HepG2 (cell line): ENCODE measurements at places on chromosomes 6 and 20.
A peak's percentile ranks its signal among the peaks of the same experiment; 100 is the strongest.

GRCh38 chr20:54793291-54793992 is 318.0 kb downstream of the DOK5 start:
- no peaks in the 10 kb centered on the region for H3K36me3 ChIP-seq
- H3K4me1 ChIP-seq = no peaks in the 10 kb centered on the region
- no peak overlapping the region for H3K4me3 ChIP-seq
- H3K27ac ChIP-seq = no peak overlapping the region
- no peak for DNase-seq
- H3K27me3 ChIP-seq = no peaks in the 10 kb centered on the region

DNA sequence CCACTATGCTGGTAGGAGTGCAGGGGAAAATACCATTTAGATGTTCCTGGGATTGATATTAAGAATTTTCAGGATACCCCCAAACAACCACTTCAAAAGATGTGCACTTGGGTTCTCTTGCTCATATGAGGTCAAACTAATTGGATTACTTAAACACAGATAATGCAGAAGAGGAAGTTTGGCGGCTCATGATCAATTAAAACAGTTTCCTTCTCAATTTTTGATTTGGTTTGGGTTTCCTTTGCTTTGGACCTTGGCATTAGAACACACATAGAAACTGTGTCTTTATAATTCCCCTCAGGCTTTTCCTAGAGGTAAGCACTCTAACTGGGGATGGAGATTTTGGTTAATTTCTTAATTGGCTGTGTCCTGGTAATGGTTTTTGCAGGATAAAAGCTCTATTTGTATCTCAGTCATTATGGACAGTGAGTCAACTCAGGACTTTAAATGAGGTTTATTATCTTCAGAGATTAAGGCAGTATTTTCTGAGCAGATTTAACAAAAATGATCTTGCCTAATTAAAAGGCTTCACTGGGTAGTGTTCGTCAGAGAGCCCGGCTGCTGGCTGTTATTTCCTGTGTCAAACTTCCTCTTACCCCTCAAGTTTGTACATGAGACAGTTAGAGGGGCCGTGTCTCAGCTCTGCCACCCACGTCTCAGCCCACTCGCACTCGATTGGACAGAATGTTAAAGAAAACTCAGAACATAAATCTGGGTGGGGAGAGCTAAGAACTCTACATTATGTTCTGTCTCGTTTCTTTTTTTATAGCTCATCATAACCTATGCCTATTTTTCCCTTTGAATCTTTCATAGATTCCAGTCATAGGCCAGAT is 50.3 kb upstream of the PREP start:
- no peak for DNase-seq
- no peak overlapping the region for H3K27ac ChIP-seq
- no peaks in the 10 kb centered on the region for H3K4me1 ChIP-seq
- H3K4me3 ChIP-seq = no peak overlapping the region

GRCh38 chr20:59398537-59399205 is 98.3 kb downstream of the EDN3 start:
- H3K4me3 ChIP-seq = no peak overlapping the region
- H3K27ac ChIP-seq = no peak overlapping the region
- no peaks in the 10 kb centered on the region for H3K36me3 ChIP-seq
- no peaks in the 10 kb centered on the region for H3K4me1 ChIP-seq
- no peak for DNase-seq

- no peak overlapping the region for H3K27ac ChIP-seq
- H3K4me1 ChIP-seq = peaks cover 21% of the 10 kb centered on the region
- H3K4me3 ChIP-seq = no peak overlapping the region
- DNase-seq = peak; percentile 52
- H3K27me3 ChIP-seq = peaks cover 21% of the 10 kb centered on the region
Observed at GRCh38 chr20:63172726-63173125, 43.2 kb downstream of the YTHDF1 start.

- H3K27ac ChIP-seq = no peak overlapping the region
- no peaks in the 10 kb centered on the region for H3K4me1 ChIP-seq
- H3K27me3 ChIP-seq = no peaks in the 10 kb centered on the region
- H3K36me3 ChIP-seq = peaks cover 91% of the 10 kb centered on the region
- H3K4me3 ChIP-seq = no peak overlapping the region
Observed at GRCh38 chr6:160030103-160030502, 61.2 kb downstream of the IGF2R start.

- no peak overlapping the region for H3K27ac ChIP-seq
- H3K27me3 ChIP-seq = peaks cover 33% of the 10 kb centered on the region
- no peaks in the 10 kb centered on the region for H3K4me1 ChIP-seq
- no peak overlapping the region for H3K4me3 ChIP-seq
- DNase-seq = no peak
Observed at GRCh38 chr20:44866703-44867335, 18.7 kb upstream of the YWHAB start.

GRCh38 chr20:46979603-46980241 is 85.1 kb downstream of the EYA2 start:
- H3K4me1 ChIP-seq = no peaks in the 10 kb centered on the region
- H3K4me3 ChIP-seq = no peak overlapping the region
- H3K36me3 ChIP-seq = no peaks in the 10 kb centered on the region
- peaks cover 11% of the 10 kb centered on the region for H3K27me3 ChIP-seq

DNA sequence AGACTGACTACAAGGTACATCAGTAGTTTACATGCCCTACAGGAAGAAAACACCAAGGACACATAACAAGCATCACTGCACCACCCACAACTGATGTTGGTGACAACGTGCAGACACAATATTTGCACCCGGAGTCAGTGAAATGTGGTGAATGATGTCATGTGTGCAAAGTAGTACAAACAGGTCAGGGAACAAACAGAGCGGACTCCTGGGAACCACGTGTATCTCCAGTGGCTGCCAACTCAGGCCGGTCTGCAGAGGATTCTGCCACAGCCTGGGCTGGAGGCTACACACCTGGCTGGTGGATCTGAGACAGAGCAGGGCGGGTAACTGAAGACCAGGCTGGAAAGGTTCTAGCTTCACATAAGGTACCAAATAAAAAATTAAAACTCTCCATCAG is 28.2 kb upstream of the RPS6KA2 start:
- peak; percentile 15 for DNase-seq
- no peaks in the 10 kb centered on the region for H3K36me3 ChIP-seq
- H3K27me3 ChIP-seq = peaks cover 12% of the 10 kb centered on the region; the same call in 1 of the 2 replicates
- peaks cover 23% of the 10 kb centered on the region for H3K4me1 ChIP-seq
- H3K4me3 ChIP-seq = no peak overlapping the region
- H3K27ac ChIP-seq = no peak overlapping the region

GRCh38 chr20:5888041-5888440 is 62.3 kb downstream of the TRMT6 start:
- no peak for DNase-seq
- H3K4me1 ChIP-seq = peaks cover 28% of the 10 kb centered on the region
- peaks cover 17% of the 10 kb centered on the region; the same call in 2 of the 3 replicates for H3K27me3 ChIP-seq
- no peaks in the 10 kb centered on the region for H3K36me3 ChIP-seq
- H3K4me3 ChIP-seq = no peak overlapping the region

- DNase-seq = no peak
- H3K4me3 ChIP-seq = no peak overlapping the region
- H3K27me3 ChIP-seq = no peaks in the 10 kb centered on the region
Observed at GRCh38 chr20:24406750-24407149, 62.7 kb upstream of the SYNDIG1 start.

GRCh38 chr6:142699391-142699790 is 245.6 kb downstream of the HIVEP2 start:
- peaks cover 12% of the 10 kb centered on the region for H3K4me1 ChIP-seq
- H3K27ac ChIP-seq = no peak overlapping the region
- no peaks in the 10 kb centered on the region for H3K36me3 ChIP-seq
- H3K4me3 ChIP-seq = no peak overlapping the region

DNA sequence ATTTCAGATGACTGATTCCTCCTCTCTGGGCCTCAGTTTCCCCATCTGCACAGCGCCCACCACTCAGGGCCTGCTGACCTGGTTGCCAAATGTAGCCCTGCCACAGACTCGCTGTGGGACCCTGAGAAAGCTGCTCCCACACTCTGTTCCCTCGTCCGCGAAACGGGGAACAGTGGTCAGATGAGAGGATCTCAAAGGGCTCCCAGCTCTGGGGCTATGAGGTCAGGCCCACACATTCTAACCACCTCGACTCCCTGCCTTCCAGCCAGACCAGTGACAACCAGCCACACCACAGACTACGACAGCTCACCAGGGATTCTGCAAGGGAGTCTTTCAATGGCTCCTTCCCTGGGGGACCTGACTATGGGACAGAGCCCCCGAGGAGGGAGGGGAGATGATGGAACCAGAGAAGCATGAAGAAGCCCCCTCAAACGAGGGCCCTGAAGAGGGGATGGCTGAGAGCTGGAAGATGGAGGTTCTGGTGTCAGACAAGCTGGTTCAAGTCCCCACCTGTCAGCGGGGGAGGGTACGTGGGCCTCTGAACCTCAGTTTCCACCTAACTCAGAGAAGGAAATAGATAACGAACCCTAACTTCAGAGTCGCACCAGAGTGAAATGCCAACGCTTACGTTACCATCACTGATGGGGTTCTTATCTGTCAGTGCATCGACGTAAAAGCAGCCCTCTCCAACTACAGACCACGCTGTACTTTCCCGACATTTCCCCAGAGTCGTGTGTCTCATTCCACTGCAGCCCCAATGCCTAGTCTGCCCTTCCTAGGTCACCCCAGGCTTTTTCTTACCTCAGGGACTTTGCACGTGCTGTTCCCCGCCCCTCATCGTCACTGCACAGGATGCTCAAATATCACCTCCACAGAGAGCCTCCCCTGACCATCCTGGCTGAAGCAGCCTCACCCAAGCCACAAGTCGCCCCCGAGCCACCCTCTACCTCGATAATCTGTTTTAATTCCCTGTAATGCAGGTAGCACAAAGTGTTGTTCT is 60.5 kb downstream of the PREX1 start:
- H3K27me3 ChIP-seq = peaks cover 7% of the 10 kb centered on the region; the same call in 1 of the 2 replicates
- no peaks in the 10 kb centered on the region for H3K36me3 ChIP-seq
- no peak for DNase-seq
- H3K27ac ChIP-seq = no peak overlapping the region
- no peaks in the 10 kb centered on the region for H3K4me1 ChIP-seq

DNA sequence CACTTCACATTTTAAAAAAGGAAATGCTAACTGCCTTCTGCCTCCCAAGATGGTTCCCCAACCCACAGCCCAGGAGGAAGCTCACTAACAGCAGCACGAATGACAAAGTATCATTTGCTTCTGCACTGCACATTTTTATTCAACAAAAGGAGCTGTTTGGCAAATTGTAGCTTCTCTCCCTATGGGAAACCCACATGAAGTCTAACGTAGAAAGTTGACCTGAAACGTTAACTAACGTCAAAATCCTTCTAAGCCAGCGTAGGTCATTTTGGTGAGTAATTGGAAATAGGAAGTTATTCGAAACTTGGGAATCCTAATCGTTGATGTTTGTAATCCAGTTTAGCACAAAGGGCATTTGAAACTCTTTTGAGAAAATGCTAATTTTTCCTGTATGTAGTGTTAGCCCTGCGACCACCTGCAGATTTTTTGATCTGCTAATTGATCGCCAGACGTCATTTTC is 2.9 kb downstream of the SALL4 start:
- H3K27me3 ChIP-seq = peaks cover 2% of the 10 kb centered on the region; the same call in 1 of the 2 replicates
- H3K27ac ChIP-seq = no peak overlapping the region
- no peaks in the 10 kb centered on the region for H3K36me3 ChIP-seq
- no peak for DNase-seq
- H3K4me3 ChIP-seq = no peak overlapping the region

- peaks cover 12% of the 10 kb centered on the region for H3K27me3 ChIP-seq
- no peak for DNase-seq
- H3K27ac ChIP-seq = no peak overlapping the region
- H3K36me3 ChIP-seq = no peaks in the 10 kb centered on the region
- no peaks in the 10 kb centered on the region for H3K4me1 ChIP-seq
- no peak overlapping the region for H3K4me3 ChIP-seq
Observed at GRCh38 chr20:37938181-37938750, 35.3 kb downstream of the VSTM2L start.

DNA sequence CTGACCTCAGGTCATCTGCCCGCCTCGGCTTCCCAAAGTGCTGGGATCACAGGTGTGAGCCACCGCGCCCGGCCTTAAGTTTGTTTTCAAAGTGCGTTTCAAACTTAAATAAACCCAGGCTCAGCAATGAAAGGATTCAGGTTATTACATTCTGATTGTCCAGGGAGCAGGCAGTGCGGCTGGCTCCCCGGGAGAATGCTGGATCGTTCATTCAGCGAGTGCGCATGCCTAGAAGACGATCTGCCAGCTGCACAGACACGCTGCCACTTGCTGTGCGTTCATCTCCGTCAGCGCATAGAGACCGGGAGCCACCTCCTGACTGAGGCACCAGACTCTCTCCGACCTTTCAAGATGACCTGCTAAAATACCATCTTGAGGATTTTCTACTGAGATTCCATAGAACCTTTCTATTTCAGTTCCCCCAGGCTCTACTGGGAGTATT is 163.9 kb upstream of the ZNF217 start:
- peaks cover 52% of the 10 kb centered on the region for H3K4me1 ChIP-seq
- no peak for DNase-seq
- H3K4me3 ChIP-seq = no peak overlapping the region

DNA sequence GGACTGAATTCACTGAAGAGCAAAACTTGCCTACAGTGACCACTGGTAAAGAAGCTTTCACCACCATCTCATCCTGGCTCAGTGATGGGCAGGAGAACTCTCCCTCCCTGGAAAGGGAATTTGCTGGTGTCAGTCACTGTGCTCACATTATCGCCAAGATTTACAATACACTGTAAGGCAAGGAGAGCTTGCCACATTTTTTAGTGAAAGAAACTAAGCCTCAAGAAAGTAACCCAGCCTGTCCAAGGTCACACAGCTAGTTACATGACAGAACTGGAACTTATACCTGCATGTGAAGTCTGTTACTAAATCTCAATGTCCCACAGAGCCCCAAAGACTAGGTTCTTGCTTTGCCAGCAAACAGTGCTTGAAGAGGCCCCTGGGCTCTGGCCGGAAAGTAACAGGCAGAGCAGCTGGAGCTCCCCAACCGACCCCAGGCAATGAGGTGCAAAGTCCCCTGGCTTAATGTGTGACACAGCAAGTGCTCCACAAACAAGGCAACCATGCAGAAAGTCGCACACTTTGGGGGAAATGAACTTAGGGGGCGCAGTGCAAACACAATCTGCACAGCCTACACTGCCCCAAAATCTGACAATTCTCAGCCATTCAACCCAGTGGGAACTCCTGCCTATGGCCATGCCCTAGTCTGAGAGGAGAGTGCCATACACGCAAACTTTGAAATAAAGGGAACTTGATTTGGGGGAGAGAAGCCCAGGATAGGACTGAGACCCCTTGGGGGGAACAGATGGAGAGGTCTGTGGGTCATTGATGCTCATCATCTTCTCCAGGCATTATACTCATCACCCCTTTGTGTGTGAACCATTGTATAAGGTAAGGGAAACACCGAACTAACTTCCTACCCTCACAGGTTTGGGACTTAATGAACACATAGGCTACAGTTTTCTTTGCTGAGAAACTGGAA is 1.9 kb downstream of the BCL2L1 start:
- peaks cover 40% of the 10 kb centered on the region for H3K36me3 ChIP-seq
- peak; percentile 94 for DNase-seq
- H3K27me3 ChIP-seq = no peaks in the 10 kb centered on the region; the same call in 2 of the 3 replicates
- H3K27ac ChIP-seq = peak overlapping the region; percentile 92

- H3K27me3 ChIP-seq = no peaks in the 10 kb centered on the region
- H3K27ac ChIP-seq = peak overlapping the region; percentile 84
- DNase-seq = no peak
- peaks cover 23% of the 10 kb centered on the region; the same call in 2 of the 3 replicates for H3K36me3 ChIP-seq
Observed at GRCh38 chr6:170554796-170555137, 598 bp downstream of the TBP start.

- peaks cover 40% of the 10 kb centered on the region for H3K4me1 ChIP-seq
- H3K4me3 ChIP-seq = peak overlapping the region; percentile 83
- peaks cover 10% of the 10 kb centered on the region for H3K36me3 ChIP-seq
- no peaks in the 10 kb centered on the region for H3K27me3 ChIP-seq
- DNase-seq = no peak
Observed at GRCh38 chr6:43636308-43636659, 644 bp downstream of the MAD2L1BP start.

GRCh38 chr6:16519265-16520242 is 241.7 kb downstream of the ATXN1 start:
- peak overlapping the region; percentile 39 for H3K27ac ChIP-seq
- peak; percentile 86 for DNase-seq
- no peaks in the 10 kb centered on the region for H3K27me3 ChIP-seq
- no peak overlapping the region for H3K4me3 ChIP-seq
- peaks cover 22% of the 10 kb centered on the region for H3K4me1 ChIP-seq
